ENCODE measurements at places on chromosomes 7 and 10.

- no peak for DNase-seq
Observed at GRCh38 chr7:130941322-130942210, 207.6 kb upstream of the KLF14 start.

- no peak for DNase-seq
Observed at GRCh38 chr7:106153891-106154449, 41.9 kb upstream of the SYPL1 start.

GRCh38 chr10:62981096-62981495, 152.0 kb upstream of the NRBF2 start:
- no peak for DNase-seq

DNA sequence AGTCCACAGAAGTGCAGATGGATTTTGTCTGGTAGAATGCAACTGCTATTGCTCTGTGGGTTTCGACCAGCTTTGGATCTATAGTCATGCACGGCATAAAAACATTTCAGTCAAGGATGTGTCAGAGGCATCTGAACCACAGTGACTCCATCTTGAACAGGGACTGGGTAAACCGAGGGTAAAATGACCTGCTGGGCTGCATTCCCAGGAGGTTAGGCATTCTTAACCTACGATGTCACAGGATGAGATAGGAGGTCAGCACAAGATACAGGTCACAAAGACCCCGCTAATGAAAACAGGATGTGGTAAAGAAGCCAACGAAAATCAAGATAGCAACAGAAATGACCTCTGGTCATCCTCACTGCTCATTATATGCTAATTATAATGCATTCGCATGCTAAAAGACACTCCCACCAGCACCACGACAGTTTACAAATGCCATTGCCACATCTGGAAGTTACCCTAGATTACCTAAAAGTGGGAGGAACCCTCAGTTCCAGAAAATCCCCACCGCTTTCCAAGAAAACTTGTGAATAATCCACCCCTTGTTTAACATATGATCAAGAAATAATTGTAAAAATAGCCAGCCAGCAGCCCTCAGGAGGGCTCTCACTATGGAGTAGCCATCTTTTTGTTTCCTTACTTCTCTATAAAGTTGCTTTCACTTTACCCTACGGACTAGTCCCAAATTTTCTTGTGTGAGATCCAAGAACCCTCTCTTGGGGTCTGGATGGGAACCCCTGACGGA, 50.7 kb upstream of the CPXM2 start:
- DNase-seq, result no peak

GRCh38 chr10:127047878-127048238, 142.6 kb downstream of the DOCK1 start:
- no peak for DNase-seq

GRCh38 chr10:79349766-79350406, 2.6 kb downstream of the PPIF start:
- DNase-seq, result no peak

GRCh38 chr10:119762805-119763798, 37.3 kb downstream of the INPP5F start:
- DNase-seq, result no peak

GRCh38 chr7:76191783-76192240, 9.9 kb upstream of the SRRM3 start:
- DNase-seq, result no peak

DNA sequence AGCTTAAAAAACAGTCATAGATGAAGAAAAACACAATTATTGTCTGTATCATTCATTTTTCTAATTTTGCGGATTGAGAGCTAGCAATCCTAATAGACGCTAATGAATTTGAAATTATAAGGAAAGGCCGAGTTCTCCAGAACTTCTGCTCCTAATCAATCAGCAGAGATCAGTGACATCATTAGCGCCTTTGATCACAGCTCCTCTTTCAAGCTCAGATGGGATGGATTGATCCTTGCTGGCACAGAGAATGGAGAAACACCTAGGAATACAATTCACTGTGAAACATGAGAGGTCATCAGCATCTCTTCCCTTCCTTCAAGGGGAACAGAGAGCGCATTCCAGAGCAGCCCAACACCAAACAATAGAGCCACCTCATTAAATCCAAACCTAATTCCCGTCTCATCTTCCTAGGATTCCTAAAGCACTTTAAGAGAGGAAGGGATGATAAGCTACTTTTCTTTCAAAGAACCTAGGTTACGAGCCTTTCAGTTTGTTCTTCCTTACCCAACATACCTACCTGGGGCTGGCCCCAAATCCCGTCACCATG, 24.4 kb downstream of the GLI3 start:
- no peak for DNase-seq

DNA sequence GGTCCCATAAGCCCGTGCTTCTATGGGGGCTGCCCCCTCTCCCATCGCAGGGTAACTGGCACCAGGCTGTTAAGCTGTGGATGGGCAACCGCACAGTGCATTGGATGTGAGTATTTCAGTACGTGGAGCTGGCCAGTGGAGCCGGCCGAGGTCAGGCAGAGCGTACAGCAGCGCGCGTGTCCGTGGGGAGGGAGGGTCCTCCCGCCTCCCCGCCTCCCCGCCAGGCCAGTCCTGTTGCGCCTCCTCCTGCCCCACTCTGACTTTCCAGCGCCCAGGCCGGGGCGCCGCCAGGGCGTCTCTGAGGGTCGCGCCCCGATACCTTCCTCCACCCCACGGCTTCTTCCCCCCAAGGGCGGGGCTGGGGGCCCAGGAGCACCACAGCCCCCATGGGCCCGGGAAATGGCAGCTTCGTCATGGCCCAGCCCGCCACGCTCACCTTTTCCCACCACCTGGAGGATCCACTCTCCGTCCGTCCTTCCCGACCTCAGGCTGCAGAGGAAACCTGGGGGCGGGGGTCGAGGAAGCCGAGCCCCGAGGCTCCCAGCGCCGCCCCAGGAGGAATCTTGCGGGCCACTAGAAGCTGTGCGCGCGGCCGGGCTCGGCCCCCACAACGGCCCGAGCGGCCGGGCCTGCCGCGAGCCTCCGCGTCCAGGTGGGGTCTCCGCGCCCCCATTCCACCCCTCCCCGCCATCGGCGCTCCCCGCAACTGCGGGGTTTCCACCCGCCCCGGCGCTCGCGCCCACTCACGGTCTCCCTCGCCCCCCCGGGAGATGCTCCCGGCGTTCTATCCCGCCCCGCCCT, 831 bp upstream of the PFKP start:
- DNase-seq, result no peak

GRCh38 chr7:33802600-33802999, 102.7 kb upstream of the BMPER start:
- DNase-seq, result no peak

DNA sequence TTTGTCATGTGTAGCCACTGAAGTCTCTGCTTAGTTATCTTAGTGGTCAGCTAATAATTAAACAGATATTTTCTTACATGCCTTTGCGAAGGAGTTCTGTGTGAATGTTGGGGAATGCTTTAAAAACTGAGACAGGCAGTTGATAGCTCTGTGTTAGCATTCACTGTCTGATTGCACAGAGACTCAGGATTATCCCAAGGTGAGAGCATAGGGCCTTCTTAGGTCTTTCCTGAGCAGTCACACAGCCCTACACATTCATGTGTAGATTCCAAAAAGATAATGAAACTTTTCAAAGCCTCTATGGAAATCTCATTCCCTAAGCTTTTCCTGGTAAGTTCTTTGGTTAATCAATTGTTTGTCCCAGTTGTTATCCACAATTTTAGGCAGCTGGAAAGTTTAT, 67.7 kb downstream of the CASD1 start:
- no peak for DNase-seq

DNA sequence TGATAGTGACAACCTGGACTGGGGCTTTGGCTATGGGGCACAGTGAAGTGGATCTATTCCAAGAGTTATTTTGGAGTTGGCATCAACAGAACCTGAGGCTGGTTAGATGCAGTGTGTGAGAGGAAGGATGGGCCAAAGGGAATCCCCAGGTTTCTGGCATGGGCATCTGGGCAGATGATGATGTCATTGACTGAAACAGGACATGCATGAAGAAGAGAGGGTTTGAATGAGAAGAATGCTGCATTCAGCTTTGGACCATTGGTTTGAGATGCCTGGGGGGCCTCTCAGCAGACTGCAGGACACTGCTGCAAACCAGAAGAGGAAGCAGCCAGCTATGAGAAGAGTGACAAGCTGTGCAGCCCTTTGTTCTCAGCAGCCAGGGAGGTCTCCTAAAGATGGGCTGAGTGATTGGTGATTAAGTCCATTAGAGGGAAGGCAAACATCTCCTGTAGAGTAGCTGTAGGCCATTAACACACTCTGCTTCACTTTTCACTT, 23.1 kb upstream of the PIK3CG start:
- DNase-seq, result no peak

DNA sequence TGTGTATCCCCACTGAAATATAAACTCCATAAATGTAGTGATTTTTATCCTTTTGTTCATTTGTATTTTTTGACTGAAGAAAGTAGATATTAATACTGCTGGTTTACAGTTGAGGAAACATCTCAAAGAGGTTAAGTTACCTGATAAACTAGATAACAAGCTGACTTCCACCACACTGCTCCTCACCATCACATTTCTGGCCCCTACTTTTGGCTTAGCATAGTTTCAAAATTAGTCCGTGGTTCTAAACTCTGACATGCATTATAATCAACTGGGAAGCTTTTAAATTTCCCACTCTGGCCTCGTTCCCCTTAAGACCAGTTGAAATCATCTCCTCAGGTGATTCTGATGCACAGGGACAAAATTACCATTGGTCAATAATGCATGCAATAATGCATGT, 43.5 kb downstream of the ANKIB1 start:
- no peak for DNase-seq

DNA sequence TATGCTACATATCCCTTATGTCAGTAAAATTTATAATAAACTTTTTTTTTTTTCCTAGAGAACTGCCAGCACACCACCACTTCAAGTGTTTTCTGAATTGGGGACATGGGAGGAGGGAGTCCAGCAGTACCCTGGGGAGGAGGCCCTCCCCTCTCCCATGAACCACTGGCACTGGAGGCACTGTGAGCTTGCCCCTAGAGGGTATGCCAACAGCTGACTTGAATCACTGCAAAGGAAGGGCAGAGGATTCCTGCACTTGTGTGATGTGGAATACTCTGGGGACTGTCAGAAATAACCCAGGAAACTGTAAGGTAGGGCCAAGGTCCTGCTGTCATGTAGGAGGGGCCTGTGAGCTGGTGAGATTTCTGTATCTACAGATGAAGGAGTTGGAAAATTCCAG, 8.5 kb upstream of the ARMS2 start:
- DNase-seq, result no peak

DNA sequence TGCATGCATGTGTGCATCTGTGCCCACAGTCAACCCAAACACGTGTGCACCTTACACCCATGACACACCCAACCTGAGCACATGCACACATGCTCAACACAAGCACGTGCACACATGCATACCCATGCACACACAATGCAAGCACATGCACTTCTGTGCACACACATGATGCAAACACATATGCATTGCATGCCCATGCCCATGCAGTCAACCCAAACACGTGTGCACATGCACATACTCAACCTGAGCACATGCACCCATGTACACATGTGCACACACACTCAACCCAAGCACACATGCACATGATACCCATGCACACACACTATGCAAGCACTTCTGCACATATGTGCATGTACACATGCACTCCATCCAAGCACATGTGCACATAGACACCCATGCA, 84.5 kb upstream of the FAM20C start:
- no peak for DNase-seq

- DNase-seq, result no peak
Observed at GRCh38 chr10:61907587-61907986, 6.1 kb downstream of the ARID5B start.

DNA sequence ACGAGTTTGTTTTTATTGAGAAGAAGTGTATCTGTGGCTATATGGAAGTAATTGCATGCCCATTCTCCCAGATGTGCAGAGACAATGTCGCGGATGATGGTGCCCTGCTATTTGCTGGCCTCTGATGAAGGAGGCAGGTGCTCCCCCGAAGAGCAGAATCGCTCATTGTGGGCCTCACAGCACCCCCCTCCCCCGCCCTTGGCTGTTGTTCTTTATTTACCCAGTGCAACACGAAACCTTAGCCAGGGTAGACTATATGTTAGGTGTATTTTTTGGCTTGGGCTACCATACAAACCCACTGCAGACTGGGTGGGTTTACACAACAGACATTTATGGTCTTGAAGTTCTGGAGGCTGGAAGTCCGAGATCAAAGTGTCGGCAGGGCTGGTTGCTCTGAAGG, 3.4 kb upstream of the ADCY1 start:
- DNase-seq, result no peak
